ENCODE measurements at places on chromosomes 6 and 20. TPM values are rescaled to one million over a fixed set of nuclear protein-coding genes. Genes with fewer than 3 reads are reported as not detected.
A peak's percentile ranks its signal among the peaks of the same experiment; 100 is the strongest.

DNA sequence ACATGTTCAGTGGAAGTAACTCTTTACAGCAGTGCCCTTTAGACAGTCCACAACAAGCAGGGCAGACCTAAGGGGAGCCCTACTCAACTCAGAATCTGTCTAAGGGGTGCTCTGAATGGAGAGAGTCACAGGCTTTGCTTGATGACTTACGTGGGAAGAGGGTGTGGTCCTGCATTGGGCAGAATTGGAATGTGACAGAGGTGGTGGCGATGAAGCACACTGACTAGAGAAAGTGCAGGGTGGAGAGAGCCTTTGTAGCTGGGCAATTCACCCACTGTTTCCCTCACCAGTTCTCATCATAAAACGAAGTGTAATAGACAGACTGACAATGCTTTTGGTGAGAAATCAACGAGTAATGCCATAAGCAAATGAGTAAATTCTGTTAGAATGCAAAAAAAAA, 11.2 kb downstream of the TP53INP2 start:
- no peak for DNase-seq

- DNase-seq: no peak
Observed at GRCh38 chr20:839015-839414, 5.5 kb downstream of the FAM110A start.

HLA-DQA1 gene
- not detected for total RNA-seq

GRCh38 chr20:21067255-21067654, 38.9 kb downstream of the LINC00237 start:
- DNase-seq: no peak

KIFC1 gene
- 98.5 TPM for total RNA-seq

- no peak for DNase-seq
Observed at GRCh38 chr6:42179261-42179944, 6.2 kb downstream of the GUCA1A start.

GRCh38 chr6:4864519-4864918, 88.3 kb downstream of the CDYL start:
- no peak for DNase-seq

- peak; percentile 64 for DNase-seq
Observed at GRCh38 chr6:159984268-159984786, 15.4 kb downstream of the IGF2R start.

- DNase-seq: no peak
Observed at GRCh38 chr20:33333616-33334015, 50.6 kb downstream of the BPIFB1 start.

DNA sequence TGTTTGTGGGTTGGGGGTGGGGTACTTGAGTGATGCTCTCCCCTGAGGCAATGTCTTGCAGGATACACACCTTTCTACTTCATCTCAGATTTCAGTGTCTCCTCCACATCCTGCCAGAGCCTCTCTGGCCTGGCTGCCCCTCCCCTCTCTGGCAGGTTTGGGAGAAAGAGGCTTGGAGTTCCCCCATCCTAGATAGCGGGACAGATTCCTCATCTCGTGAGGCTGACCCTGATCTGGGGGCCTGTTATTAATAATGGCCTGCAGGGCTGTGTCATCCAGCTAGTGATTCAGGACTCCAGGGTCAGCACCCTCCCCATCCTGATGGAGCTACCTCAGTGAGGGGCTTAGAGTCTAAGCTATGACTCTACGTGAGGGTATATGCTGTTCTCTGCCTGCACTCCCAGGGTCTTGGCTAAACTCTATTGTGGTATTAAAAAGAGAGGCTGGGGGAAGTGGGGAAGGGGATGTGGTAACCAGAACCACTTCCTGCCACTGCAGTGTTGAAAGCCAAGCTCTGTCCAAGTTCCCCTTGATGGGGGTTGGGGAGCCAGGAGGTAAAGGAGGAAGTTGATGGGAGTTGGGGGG, 3.7 kb upstream of the MMP9 start:
- no peak for DNase-seq

DNA sequence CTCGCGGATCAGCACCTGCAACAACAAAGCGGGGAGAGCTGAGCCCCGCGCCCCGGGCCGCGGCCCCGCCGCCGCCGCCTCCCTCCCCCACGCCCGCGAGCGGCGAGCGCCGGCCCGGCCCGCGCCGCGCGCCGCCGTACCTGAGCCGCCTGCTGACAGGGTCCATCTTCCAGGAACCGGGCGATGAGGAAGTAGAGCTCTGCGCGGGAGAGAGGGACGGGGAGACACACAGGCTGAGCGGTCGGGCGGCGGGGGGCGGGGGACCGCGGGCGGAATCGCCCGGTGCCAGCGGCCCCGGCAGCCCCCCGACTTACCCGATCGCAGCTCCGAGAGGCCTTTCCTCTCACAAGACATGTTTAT, 359 bp downstream of the PHIP start:
- DNase-seq: no peak

GRCh38 chr6:34393191-34393965, 909 bp upstream of the NUDT3 start:
- no peak for DNase-seq

GRCh38 chr6:88004707-88005106, 42.9 kb upstream of the SPACA1 start:
- no peak for DNase-seq

DNA sequence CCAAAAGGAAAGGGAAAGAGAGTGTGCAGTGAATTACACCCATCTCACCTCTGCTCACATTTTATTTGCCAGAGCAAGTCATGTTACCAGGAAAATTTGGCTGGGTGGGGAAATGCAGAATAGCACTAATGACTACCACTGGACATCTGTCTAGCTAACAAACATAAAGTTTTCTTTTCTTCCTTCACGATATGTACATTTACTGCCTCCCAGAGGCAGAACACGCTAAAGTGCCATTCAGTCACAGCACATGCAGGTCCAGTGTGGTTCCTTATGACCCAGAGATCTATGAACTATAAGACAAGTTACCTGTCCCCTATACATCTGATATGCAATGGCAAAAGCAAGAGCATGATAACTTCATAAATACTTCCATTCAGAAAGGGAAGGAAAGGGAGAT, 194.1 kb downstream of the OGFRL1 start:
- DNase-seq: peak; percentile 60

PTCHD4 gene
- total RNA-seq: 23.6 TPM

DNA sequence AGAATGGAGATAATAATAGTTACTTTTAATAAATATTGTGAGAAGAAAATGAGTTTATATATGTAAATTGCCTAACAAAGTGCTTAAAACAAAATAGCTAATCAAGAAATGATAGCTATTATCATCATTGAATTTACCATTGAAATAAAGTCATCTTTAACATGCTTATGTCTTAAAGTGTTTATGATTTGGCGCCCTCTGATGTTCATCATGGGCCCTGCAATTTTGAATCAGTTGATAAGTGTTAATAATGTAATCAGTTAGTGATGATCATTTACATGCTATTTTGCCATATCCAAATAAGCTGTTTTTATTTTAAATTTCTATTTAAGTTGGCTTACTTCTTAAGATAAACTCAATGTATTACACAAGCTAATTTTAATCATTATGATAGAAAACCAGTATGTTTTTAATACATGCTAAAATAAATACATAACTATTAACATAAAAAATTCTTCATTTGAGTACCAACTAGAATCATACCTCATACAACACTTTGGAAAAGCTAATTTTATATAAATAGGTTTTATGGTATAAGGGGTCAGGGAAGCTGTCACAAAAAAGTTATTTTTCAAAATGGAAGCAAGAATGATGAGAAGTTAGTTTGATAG, 39.2 kb upstream of the TPD52L1 start:
- DNase-seq: peak; percentile 62

GRCh38 chr20:36886859-36887751, 11.2 kb downstream of the TLDC2 start:
- DNase-seq: peak; percentile 78

DNA sequence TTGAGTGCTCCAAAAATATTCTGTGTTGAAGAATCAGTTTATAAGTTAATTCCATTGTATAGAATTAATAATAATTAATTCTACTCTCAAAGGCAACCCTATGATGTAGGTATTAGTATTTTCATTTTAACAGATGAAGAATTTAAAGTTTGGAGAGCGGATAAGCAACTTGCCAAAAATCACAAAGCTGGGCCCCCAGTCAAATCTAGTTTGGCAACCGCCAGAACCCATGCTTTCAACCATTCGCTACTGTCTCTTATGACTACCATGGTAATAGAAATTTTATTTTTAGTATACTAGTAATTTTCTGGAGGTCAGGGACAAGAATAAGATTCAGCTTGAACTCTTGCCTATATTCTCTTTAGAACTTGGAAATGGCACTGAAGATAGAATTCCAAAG, 229.8 kb downstream of the IBTK start:
- no peak for DNase-seq

DNA sequence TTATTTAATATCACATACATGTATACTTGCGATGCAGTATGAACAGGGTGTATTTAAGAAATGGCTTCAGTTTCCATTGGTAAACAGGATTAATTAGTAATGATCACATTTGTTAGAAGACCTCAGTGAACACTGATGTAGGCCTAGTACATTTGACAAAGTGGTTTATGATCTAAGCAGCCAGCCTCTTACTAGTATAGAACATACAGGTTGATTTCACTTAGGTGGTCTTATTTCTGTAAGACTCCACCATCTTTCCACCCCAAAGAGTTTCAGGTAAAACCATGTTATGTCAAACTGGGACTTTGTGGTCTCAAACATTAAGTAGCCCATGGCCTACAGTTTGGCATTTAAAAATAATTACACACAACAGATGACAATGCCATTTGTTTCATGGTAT, 20.2 kb upstream of the MRPS10 start:
- no peak for DNase-seq

GRCh38 chr20:5234158-5234557, 82.6 kb downstream of the PROKR2 start:
- no peak for DNase-seq

MATN4 gene
- 0.23 TPM for total RNA-seq

SNX21 gene
- 75.8 TPM for total RNA-seq

PRPH2 gene
- 2.6 TPM for total RNA-seq

DNA sequence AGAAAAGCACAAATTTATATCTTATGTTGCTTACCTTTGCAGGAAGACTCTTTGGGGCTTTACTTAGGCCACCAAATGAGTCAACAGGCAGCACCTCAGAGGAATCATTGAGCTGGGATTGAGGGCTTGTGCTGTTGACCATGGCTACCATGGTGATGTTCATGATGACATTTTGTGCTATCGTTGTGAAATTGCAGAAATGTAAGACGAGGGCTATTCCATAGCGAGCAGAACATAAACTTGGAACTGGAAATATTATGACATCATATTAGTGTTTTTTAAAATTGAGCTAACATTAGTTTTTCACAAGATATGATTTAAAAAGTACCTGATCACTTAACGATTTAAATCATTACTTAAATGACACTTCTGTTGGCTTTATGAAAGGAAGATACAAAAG, 11.8 kb downstream of the SLC17A3 start:
- no peak for DNase-seq

DNA sequence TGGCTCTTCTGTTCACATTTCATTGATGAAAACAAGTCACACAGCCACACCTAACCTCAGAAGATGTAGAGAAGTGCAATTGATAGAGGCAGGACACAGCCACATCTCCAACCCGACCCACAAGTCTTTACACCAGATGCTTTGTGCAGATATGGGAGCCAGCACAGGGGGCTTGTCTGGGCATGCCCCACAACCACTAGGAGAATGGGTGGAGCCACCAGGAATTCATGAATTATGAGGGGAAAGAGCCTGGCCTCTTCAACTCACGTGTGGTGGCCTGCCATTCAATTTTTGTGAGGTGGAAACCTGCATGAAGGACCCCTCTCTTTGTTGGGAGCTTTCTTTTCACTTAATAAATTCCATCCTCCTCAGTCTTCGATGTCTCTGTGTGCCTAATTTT, 79.1 kb downstream of the OGFRL1 start:
- DNase-seq: no peak

GRCh38 chr6:168739381-168739780, 298.4 kb downstream of the SMOC2 start:
- DNase-seq: no peak

GRCh38 chr6:93575495-93576267, 156.3 kb upstream of the EPHA7 start:
- peak; percentile 57 for DNase-seq

DNA sequence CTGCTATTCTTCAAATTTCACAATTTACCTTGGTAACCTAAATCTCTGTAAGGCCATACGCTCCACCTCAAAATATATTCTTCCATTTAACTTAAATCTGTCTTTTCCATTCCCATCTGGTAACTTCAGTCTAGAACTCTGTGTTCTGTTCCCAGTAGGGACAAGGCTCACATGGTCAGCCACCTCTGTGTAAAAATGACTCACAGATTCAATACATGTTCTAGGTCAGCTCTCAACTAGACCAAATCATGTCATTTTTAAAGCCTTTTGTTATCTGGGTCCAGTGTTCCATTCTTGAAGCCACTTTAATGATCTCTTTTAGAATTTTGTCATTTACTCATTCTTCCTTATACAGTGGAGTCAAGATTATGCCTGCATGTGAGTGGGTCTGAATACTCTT, 315.6 kb upstream of the CITED2 start:
- peak; percentile 29 for DNase-seq

Measured in LHCN-M2 (cell line).